Left forelimb (tissue), 1 donor: ENCODE measurements at places on chromosomes 7 and 10.

- no peak for DNase-seq
Measured at GRCh38 chr10:33365871-33366411, 31.5 kb upstream of the NRP1 start.

GRCh38 chr7:106415433-106415832, 130.7 kb upstream of the NAMPT start:
- no peak for DNase-seq

- DNase-seq = no peak
Measured at GRCh38 chr10:63561341-63561740, 40.1 kb downstream of the REEP3 start.

- DNase-seq = no peak
Measured at GRCh38 chr7:131404226-131404911, 76.7 kb downstream of the MKLN1 start.

DNA sequence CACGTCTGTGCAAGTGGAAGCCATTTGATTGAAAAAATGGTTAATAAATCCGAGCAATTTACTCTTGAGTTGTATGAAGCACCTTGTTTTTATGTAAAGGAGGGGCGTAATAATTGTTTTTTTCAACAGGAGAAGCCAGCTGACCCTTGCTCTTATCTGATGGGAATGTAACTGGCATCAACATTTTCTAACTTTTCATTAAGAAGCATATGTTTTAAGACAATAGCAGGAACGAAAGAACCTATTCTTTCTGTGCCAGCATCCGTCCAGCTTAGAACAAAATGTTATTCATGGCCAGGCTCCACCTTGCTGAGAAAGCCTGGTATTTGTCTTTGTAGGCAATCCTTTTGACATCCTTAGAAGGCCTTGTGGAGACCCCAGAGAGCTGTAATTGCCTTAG, 22.2 kb upstream of the AFAP1L2 start:
- DNase-seq = no peak

DNA sequence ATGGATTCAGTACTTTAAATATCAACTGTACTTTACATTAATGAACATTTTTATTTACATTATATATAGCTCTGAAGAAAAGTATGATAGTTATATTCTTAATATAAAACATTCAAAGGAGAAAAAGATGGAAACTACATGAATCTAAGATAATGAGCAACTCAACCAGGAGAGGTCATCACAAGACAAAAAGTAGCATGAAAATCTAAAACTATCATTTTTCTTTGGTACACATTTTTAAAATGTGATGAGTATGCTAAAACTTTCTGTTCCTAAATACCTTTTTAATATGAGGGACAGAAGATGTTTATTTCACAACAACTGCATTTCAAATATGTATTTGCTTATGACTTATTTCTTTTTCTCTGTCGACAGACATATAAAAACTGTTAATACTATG, 2.4 kb downstream of the CNTNAP2 start:
- no peak for DNase-seq

GRCh38 chr7:134472572-134473244, 13.8 kb upstream of the AKR1B1 start:
- no peak for DNase-seq
